CD4-positive, alpha-beta T cell treated with Interleukin-2 at 100 ng/mL for 4 hours (primary cell): ENCODE measurements at places on chromosomes 6 and 20.

DNA sequence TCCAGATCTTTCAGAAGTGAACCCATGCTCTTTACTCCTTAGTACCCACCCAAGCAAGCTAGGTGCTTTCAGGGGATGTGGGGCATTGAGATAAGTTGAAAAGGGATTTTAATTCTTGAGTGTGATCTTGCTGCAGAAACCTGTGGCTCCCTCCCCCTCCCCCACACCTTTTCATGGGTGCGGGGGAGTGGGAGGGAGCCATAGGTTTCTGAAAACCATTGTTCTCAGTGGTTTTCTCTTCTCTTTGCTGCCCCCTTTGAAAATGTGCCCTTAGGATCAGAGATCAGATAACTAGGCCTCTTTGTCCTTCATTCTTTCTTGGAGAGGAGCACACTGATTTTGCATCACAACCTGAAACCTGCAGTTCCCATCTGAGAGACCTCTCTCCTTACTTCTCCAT is 2.4 kb downstream of the PCSK2 start:
- no peak for DNase-seq

DNA sequence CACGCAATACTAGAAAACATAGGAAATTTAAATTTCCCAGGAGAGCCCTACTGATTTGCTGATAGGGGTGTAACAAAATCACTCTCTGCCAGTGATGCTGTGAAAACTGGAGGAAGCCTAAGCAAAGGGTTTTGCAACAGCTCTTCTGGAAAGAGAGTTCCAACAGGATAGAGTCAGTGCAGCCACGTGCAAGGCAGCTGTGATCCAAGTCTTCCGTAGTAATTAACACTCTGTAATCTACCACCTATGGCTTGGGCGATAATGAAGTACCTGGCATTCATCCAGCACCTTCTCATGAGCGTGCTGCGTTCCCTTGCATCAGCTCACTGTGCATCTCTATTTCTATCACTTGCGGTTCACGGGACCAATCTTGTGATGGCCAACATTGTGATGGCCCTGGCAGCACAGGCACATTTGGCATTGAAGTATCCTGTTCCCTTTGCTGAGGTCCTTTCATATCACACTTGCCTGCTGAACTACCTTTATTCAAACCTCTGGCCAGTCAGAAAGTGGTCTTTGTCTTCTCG is 48.2 kb downstream of the IRF4 start:
- no peak for DNase-seq

DNA sequence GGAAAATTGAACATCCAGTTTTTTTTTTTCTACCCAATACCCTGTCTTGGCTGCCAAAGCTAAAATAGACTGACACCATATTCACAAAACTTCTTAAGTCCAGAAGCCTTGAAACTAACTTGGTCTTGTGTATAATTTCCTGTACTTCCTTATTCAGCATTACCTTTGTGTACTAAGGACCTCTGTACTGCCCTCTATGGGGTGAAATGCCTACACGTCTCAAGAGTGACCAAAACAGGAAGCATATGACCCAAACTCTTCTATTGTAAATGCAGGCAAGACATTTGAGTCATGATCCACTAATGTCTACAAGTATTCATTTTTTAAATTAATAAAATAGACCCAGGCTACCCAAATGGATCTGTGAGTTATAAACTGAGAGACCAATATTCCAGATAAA is 50.4 kb downstream of the HMGCLL1 start:
- DNase-seq, result no peak

GRCh38 chr20:12670301-12670700 is 338.5 kb upstream of the SPTLC3 start:
- DNase-seq, result no peak

- no peak for DNase-seq
These were observed 143.2 kb downstream of the PTCHD4 start for GRCh38 chr6:47967843-47968242.

GRCh38 chr20:48622421-48622820 is 205.4 kb downstream of the PREX1 start:
- DNase-seq, result no peak

GRCh38 chr6:125190667-125191066 is 37.1 kb downstream of the TPD52L1 start:
- DNase-seq, result no peak

DNA sequence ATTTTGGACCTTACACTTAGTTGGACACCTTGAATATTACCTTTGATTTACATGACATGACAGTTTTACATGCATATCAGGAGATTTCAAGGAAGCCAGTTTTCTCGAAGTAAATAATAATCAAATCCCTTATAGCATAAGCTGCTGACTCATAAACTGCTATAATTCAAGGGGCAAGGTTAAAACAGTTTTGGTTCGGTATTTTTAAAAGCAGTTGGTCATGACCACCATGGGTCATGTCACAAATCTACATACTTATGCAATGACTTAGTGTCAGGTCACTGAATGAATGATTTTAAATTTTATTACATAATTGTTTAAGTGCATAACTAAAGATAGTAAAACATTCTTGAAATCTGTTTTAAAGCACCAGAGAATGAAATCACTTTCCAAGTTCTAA is 158.0 kb downstream of the DST start:
- DNase-seq, result no peak
